ENCODE measurements at places on chromosomes 5 and 9.

GRCh38 chr5:13454050-13454449, 490.4 kb downstream of the DNAH5 start:
- DNase-seq, result no peak

GRCh38 chr5:447501-447900, 4.5 kb downstream of the EXOC3 start:
- no peak for DNase-seq

DNA sequence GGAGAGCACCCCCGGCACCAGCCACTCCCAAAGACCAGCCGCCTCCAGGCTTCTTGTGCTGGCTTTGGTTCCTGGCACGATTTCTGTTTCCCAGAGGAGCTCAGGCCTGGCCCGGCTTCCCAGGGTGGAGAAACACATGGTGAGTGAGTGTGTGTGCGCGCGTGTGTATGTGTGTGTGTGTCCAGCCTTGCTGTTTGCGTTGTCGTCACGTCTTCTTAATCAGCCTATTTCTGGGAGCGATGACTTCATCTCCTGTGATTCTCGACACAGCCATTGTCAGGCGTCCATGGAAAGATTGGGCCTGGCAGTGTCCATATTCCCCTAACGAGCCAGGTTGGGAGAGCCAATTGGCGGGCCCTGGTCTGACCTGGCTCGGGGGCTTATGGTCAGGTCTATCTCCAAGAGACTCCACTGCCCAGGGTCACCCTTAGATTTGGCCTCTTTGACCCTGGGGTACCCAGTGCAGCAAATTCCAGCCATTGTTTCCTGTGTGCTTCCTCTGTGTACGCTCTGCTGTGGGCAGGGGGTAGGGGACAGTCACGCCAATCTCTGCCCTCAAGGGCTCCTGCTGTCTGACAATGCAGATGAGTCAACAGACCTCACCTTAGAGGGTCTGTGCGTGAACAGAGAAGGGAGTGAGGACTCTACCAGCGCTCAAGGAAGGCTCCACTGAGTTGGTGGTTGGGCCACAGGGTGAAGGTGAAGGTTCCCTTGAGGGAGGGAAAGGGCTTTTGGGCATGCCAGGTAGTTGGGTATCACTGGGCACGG, 73.8 kb downstream of the DAB2IP start:
- DNase-seq, result peak; percentile 50

- no peak for DNase-seq
Observed at GRCh38 chr5:132447196-132447595, 43.4 kb downstream of the IRF1 start.

DNA sequence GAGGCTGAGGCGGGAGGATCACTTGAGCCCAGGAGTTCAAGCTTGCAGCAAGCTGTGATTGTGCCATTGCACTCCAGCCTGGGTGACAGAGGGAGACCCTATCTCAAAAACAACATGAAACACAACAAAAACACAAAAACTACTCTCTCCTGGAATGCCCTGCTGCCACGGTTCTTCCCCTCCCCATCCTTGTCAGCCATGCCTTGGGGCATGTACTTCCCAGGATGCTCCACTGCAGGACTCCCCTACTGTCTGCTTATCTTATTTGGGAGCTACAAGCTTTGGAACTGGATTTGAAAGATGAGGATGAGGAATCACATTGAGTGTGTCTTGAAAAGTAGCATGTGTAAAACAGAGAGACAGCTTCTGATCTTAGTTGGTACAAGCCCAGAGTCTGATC, 40.1 kb upstream of the KIAA1958 start:
- no peak for DNase-seq

GRCh38 chr5:82416512-82416911, 138.4 kb upstream of the RPS23 start:
- DNase-seq, result no peak

- DNase-seq, result no peak
Observed at GRCh38 chr5:96933764-96934707, 1.8 kb upstream of the LNPEP start.

DNA sequence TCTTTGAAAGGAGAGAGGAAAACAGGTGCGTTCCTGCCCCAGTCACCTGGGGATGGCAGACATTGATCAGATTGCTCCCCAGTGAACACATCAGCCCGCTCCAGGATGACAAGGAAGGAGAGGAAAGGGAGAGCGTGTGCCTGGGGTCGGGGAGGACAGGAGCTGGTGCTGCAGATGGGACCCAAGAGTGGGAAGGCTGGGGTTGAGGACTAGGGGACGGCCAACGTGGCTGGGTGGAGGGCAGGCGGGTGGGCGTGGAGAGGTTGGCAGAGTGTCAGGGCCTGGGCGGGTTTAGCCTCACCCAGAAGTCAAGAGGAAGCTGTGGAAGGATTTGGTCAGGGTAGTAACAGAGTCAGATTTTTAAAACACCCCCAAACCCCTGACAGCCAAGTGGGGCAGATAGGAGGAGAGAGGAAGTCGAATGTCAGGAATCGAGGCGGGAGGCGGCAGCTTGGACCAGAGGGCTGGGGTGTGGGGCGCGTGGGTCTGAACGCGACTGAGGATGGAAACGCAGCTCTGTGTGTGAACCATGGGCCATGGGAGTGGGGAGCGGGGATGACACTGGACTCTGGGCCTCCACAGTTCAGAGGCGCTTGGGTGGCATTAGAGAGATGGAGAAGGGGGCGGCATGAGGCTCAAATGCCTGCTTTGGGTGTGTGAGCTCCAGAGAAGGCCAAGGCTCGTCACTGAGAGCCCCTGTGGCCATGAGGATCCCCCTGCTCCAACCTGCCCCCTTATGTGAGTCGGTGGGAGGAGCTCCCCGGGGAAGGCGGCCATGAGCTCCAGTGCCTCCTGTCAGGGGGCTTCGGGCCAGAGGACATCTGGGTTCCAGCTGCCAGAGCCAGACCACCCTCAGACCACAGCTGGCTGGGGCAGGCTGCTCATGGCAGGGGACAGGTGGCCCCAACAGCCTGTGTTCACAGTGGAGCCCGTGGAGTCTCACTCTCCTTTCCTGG, 24.6 kb downstream of the LAMC3 start:
- DNase-seq, result no peak

DNA sequence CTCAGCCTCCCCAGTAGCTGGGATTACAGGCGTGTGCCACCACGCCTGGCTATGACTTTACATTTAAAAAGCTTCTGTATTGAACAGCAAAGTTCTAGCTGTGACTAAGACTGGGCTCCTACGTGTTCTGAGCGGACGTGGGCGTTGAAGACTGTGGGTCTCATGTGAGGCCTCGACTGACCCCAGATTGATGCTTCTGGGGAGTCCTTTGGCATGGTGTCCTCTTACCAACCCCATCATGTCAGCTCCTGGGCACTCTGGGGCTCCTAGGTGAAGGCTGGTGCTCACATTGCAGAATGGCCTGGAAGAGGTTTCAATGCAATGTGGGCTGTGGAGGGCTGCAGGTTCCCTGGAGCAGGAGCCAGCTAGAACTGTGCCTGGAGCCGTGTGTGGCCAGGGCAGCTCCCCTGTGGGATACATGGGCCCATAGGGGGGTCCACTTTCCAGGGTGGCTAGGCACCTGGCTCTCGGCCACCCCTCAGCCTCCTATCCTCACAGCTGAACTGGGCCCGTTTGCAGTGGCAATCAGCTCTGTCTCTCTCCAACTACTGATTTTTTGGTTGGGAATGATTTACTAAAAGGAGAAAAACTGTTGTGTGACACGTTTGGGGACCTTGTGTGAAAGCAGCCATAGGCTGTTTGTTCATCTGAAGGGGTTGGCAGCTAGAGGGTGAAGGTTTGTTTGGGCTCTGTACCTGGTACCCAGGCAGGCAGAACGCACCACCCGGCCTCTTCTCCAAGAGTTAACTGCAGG, 29.7 kb downstream of the SLC25A25 start:
- DNase-seq, result no peak

DNA sequence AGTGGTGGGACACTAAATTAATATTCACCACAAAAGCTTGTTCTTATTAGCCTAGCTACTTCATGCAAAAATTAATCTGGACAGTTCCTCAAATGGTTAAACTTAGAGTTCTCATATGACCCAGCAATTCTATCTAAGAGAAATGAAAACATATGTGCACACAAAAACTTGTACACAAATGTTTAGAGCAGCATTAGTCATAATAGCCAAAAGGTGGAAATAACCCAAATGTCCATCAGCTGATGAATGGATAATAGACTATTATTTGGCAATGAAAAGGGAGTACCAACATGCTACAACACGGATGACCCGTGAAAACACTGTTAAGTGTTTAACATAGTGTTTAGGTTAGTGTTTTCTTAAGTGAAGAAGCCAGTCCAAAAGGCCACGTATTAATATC, 32.8 kb upstream of the TNIP1 start:
- DNase-seq, result no peak

DNA sequence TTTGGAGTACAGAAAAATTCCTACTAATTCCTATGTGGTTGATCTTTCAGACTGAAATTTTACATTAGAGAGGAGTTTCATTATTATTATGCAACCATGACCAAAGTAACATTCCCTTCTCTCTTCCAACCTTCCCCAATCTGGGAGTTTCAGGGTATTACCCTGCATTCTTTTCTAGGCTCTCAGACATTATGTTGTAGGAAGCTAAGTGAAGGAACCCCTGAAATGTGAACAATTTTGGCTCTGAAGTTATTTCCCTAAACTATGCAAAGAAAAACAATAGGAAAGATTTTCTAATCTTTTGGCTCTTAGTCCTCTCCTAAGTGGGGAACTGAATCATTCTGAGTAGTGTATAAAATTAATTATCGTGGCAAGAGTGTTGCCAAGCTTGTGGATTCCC, 63.3 kb upstream of the ZFAND5 start:
- DNase-seq, result no peak

DNA sequence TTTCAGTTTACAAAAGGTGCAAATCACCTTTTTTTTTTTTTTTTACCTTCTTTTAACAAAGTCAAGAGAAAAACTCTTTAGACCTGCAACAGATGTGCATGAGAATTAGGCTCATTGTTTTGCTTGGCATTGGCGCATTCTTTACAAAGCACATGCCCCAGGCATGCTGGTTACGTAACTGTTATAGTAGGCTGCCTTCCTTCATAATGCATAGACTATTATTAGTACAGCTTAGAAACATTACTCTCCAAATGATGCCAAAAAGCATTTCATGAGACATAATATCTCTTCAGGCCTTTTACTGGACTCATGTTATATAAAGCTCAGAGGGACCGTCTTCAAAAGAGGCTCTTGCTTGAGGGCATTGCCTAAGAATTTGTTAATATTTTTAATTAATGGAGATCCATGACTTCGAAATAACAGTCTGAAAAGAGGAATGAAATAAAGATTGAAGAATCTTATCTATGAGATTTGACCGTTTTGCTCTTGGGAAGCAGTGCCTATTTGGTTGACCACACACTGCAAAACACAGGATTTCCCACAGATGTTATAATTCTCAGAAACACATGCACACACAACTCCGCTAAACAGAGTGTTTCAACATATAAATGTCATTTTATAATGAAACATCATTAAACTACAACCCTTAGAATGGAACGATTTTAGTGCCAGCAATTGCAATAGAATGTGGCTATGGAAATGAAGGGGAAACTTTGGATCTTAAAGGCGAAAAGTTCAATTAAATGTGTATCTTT, 478.7 kb downstream of the PRR16 start:
- no peak for DNase-seq

DNA sequence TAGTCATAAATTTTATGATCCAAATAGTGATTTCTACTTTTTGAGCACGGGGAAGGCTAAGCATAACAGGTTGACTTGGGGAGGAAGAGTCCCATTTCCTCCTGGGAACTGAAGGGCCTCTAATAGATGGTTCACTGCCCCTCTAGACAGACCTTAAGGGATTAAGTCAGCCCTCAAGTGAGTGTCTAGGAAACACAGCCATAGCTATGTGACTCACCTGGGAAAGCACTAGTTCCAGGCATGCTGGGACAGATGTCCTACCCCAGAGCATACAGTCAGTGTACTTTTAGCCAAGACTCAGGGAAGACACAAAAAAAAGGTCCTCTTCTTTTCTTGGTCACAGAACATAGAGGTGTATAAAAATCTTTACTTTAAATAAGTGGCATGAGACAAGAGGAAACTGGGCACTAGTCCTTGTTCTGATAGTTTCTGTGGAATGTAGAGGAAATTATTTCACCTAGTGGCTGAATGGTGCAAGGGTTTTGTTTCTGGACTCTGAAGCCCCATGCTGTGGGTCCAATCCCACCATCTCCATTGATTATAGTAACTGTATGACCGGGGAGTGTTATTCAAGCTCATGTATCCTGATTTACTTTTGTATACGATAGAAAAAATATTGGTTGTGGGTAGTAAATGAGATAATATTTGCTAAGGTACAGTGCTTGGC, 86.0 kb downstream of the NREP start:
- DNase-seq, result no peak

DNA sequence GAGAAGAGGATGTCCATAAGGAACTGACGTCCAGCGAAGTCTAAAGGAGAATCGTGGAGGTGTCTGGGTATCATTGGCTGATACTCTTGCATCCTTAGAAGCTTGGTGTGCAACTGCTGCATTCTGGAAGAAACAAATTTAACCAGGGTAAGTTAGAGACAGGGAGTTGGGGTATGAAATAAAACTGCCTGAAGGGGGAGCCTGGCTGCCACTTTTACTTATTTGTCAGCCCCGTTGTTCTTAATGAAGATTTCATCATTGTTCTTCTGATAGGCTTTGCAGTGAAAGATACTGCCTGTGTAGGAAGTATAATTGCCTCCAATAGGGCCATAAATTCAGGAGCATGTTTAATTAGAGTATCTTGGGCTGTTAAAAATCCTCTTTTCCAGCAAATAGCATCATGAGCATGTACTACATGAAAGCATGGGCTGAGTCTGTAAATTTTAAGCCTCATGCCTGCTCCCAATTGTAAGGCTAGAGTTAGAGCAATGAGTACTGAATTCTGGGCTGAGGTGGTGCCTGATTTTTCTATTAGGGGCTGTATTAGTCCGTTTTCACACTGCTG, 1264.5 kb upstream of the ACO1 start:
- DNase-seq, result no peak

DNA sequence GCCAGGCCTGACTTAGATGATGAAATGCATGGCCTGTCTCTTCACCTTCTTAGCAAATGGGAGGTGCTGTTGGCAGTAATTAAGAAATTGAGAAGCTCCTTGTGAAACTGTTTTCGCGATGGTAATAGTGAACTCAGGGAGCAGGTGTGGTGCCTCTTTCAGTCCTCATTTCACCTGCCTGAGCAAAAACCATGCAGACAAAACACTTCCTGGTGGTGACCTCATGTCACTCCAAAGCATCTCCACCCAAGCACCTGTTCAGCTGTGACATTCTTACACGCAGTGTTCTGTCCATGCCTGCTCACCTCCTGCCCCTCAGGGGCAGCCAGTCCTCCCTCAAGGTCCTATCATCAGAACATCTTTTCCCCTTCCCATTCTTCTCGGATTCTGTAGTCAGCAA, 146.5 kb downstream of the CD180 start:
- DNase-seq, result no peak

GRCh38 chr9:133888048-133888808, 103.9 kb downstream of the VAV2 start:
- DNase-seq, result no peak

- no peak for DNase-seq
Observed at GRCh38 chr5:147685993-147686392, 96.5 kb downstream of the JAKMIP2 start.

DNA sequence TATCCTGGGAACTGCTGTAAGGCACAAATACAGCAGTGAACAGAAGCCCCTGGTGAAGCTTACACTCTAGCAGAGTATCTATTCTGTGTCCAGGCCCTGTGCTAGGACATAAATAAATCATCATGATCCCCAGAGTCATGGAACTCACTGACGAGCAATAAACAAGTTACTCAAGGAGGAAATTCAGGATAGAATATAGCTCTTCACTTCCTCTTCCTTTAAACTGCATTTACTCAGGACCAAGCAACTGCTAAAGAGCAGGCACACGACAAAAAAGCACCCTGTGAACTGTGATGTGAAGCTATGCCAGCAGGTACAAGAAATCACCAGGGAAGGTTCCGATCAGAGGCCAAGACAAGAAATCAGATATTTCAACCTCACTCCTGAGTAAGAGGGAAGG, 47.8 kb upstream of the NR5A1 start:
- DNase-seq, result no peak

GRCh38 chr9:36939655-36940499, 94.2 kb downstream of the PAX5 start:
- DNase-seq, result no peak
